Activated CD4-positive, alpha-beta T cell treated with anti-CD3 and anti-CD28 coated beads, Interleukin-2, amount 50 U/mL, for 4 hours (primary cell): ENCODE measurements at places on chromosomes 13 and 19.

DNA sequence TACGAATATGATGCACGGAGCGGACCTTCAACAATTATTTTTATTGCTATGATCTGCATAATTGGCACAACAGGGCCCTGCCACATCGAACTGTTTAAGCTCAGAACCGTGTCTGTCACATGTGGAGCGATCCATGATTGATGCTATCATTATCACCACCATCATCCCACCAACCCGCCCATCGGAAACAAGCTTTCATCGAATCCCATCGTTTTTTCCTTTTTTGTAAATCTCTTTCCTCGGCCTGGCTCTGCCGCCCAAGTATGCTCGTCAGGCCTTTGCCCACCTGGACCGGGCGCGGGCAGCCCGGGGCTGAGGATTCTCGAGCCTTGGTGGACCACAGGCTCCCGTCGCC is 533 bp upstream of the DCAF15 start:
- no peak for DNase-seq

DNA sequence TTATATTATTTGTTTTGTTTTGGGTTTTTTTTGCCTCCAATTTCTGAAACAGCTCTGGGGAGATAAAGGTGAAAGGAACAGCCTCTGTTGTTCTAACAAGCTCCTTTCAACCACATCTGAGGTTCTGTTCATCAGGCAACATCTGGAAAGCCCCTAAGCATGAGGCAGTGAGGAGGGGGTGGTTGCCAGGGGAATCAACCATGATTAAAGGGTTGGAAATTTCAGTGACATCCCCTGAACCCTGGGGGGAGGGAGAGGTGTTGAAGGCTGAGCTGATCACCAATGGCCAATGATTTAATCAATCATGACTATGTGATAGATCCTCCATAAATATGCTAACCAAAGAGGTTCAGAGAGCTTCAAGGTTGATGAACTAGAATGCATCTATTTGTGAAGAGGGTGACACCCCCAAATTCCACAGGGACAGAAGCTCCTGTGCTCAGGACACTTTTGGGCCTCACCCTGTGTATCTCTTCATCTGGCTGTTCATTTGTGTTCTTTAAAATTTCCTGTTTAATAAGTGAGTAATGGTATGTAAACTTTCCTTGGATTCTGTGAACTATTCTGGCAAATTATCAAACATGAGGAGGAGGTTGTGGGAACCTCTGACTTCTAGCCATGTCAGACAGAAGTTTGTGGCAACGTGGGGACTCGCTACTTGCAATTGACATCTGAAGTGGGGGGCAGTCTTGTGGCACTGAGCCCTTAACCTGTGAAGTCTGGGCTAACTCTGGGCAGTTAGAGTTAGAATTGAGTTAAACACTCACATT is 221.3 kb downstream of the NHLRC3 start:
- no peak for DNase-seq

- no peak for DNase-seq
Measured at GRCh38 chr13:27423333-27423732, 1.1 kb upstream of the GTF3A start.

DNA sequence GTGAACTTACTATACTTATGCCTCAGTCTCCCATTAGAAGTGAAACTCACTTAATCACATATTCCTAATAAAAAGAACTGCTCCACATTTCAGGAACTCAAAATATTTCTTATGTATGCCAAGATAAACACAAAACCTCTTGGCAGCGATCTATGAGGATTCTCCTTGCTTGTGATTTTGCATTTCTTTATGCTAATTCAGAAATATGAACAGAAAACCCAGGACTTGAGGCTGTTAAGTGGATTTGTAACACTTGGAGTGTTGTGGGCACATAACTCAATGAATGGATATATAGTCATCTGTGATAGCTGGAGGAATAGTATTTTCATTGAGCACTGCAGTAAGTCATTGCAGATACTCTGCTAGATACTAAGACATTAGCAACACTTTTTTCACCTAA is 5.6 kb upstream of the KATNAL1 start:
- no peak for DNase-seq

DNA sequence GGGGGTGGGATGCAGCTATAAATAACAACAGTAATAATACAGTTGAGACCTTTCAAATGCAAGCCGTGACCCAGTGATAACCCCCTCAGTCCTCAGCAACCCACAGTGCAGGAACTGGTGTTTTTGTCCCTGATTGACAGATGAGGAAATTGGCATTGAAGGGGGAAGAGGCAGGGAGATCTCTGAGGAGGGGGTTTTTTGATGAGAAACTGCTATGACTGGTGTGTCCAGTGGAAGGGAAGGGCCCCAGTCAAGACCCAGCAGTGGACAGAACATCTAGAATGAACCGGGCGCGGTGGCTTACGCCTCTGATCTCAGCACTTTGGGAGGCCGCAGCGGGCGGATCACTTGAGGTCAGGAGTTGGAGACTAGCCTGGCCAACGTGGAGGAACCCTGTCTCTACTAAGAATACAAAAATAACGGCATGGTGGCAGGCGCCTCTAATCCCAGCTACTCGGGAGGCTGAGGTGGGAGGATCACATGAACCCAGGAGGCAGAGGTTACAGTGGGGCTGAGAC is 1.9 kb downstream of the MAP1S start:
- no peak for DNase-seq

DNA sequence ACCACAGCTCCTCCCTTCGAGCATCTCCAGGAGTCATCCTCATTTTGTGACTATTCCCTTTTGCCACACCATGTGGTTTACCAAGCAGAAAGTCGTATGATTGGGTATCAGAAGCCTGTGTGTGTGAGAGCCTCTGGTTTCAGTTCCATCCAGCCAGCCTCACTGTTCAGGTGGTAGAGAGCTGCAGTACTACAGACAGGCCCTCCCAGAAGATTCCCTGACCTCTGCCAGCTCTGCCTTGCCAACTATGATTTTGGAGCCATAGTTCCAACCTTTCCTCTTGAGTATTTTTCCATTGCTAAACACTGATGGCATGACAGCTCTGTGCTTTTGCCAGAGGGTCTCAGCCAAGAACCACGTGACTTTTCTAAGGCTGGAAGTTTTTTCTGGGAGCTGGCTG is 82.5 kb downstream of the DHRS12 start:
- no peak for DNase-seq

DNA sequence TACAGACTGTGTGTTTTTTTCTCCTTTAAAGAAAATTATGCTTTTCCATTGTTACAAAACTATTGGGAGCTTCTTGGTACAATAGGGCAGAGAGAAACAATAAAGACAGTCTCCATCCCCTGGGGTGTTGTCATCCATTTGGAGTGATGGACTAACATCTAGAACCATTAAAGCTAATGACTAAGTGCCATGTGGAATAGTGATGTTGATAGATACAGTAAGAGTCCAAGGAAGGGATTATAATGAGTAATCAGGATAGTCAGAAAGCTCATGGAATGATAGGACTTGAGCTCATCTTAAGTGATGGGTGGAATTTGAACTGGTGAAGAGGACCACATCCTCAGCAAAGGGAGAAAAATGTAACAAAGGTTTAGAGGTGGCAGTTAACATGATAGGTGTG is 24.1 kb upstream of the FRY start:
- no peak for DNase-seq

GRCh38 chr19:2574478-2574931 is 98.6 kb downstream of the GADD45B start:
- no peak for DNase-seq

- DNase-seq, result no peak
Measured at GRCh38 chr13:112756511-112756966, 66.7 kb downstream of the ATP11A start.

DNA sequence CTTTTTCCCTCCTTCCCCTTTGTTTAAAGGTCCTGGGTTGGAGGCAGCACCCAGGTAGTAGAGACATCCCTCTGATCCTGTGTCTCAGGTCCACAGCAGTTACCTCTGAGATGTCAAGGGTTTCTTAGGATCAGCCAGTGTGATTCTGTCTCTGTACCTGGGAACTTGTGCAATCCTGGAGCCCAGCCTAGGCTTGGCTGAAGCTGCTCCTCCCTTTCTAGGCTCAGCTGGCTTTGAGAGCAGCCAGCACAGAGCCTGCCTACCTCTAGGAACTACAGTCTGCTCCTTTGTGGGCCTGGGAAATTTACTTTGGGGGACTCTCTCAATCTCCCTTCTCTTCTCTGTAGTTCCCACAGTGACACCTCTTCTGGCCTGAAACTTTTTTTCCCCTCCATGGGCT is 171.6 kb downstream of the MTUS2 start:
- DNase-seq, result no peak

- DNase-seq, result no peak
Measured at GRCh38 chr13:97139691-97140090, 82.4 kb upstream of the MBNL2 start.

DNA sequence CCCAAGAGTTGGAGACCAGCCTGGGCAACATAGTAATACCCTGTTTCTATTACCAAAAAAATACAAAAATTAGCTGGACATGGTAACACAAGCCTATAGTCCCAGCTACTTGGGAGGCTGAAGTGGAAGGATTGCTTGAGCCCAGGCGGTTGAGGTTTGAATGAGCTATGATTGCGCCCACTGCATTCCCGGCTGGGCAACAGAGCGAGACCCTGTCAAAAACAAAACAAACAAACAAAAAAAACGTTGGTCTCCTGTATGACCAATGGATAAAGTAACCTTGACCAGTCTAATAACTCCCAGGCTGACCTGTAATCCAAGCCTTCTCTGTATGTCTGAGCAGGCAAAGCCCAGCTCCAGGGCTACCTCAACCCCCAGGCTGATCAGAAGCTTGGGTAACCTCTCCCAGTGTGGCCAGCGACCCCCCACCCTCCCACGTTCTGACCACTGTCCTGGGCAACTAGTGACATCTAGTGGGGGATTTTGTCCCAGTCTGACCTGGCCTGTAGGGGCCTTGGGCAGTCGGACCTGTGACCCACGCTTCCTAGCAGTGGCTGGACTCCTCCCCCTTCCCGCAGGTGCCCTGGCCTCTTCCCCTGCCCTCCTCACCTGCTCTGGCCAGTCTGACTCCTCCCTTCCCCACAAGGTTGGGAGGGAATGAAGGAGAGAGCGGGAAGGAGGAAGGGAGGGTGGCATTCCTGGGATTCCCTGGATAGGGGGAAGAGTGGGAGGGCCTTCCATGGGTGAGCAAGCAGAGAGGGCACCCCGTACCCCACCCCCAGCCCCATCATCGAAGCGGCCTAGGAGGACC is 1.0 kb upstream of the BCAM start:
- DNase-seq, result no peak

- DNase-seq, result no peak
Measured at GRCh38 chr19:10815969-10816644, 19.9 kb downstream of the TMED1 start.

- DNase-seq, result no peak
Measured at GRCh38 chr19:45553464-45553863, 31.1 kb downstream of the OPA3 start.

GRCh38 chr19:38413416-38413815 is 10.5 kb downstream of the FAM98C start:
- DNase-seq, result no peak

DNA sequence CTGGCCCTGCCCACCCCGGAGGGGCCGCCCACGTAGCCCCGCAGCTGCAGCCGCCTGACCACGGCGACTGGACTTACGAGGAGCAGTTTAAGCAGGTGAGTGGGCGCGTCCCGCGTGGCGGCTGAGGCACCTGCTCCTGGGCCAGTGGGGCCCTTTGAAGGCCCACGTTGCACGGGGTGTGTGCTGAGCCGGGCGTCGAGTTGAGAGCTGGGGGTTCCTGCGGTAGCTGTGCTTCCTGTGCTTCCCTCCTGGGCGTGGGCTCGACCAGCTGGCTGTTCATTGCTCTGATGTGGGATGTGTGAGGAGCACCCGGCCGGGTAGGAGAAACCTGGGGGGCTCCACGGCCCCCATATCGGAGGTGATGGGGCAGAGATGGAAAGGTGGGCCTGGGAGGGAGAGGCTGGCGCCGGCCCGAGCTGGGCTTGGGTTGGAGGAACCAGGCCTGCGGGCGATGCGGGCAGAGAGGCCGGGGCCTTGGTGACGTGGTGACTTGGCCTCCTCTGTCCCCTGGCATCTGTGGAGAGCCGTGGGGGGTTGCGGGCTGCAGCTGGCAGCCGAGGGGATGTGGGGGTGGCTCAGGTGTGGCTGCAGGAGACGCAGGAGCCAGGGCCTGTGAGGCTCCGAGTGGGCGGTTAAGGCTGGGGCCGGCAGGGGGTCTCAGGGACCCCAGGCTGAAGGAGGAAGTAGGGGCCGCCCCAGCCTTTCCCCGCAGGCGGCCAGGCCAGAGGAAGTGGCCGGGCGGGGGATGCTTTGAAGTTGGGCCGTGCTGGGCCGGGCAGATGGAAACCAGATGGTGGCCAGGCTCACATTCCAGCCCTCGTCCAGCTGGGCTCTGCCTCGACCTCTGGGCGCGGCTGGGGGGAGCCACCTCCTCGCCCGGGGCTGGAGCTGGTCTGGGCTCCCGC is 7.1 kb downstream of the ARID3A start:
- peak; percentile 34 for DNase-seq

GRCh38 chr19:39874404-39874803 is 28.2 kb upstream of the FBL start:
- DNase-seq, result no peak

DNA sequence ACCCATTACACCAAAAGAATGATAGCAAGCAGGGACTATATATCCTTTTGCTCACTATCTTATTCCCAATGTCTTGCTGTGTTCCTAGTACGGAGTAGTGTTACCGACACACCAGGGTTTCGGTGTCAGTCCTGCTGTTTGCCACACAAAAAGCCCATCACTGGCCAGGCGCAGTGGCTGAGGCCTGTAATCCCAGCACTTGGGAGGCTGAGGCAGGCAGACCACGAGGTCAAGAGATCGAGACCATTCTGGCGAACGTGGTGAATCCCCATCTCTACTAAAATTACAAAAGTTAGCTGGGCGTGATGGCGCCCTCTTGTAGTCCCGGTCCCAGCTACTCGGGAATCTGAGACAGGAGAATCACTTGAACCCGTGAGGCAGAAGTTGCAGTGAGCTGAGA is 1467.3 kb upstream of the MIR17HG start:
- no peak for DNase-seq

DNA sequence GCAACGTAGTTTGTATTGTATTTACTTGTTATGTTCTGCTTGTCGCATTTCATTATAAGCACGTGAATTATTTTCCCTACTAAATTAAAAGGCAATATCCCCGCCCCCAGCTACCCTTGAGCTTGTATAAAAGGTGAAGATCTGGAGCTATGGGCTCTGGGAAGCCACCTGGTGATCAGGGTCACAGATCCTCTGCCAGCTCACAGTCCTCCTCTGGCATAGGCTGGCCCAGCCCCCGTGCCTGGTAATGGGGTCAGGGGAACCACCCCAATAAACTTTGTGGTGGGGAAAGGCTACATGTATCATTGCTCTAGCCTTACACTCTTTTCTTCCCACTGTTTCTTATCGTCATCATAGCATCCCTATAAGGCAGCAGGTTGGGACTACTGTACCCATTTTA is 190.2 kb upstream of the TSHZ3 start:
- no peak for DNase-seq

- peak; percentile 69 for DNase-seq
Measured at GRCh38 chr19:12194827-12195731, 32.2 kb downstream of the ZNF136 start.

- DNase-seq, result no peak
Measured at GRCh38 chr19:806815-807421, 9.7 kb downstream of the PTBP1 start.

DNA sequence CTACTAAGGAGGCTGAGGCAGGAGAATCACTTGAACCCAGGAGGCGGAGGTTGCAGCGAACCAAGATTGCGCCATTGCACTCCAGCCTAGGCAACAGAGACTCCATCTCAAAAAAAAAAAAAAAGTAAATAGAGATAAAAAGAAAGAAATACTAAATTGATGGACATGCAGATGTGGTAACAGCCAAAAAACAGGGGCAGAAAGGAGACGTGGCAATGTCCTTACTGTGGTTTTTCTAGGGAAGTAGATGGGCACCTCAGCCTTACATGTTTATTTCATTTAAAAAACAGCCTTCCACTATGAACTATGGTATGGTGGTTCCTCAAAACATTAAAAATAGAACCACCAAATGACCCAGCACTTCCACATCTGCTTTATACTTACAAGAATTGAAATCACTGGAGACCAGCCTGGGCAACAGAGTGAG is 6.5 kb upstream of the EIF3G start:
- DNase-seq, result no peak
